Omental fat pad (tissue), 4 donors: ENCODE measurements at places on chromosomes 6 and 20. TPM values are rescaled to one million over a fixed set of nuclear protein-coding genes. Genes with fewer than 3 reads are reported as not detected.

Gene DEFB132
- total RNA-seq: 2.4 TPM

Gene SLPI
- 137 TPM for total RNA-seq

Gene PRKN
- total RNA-seq: 10.5 TPM

Gene QRSL1
- total RNA-seq: 6.8 TPM

Gene HLA-DMB
- 42.0 TPM for total RNA-seq

DNA sequence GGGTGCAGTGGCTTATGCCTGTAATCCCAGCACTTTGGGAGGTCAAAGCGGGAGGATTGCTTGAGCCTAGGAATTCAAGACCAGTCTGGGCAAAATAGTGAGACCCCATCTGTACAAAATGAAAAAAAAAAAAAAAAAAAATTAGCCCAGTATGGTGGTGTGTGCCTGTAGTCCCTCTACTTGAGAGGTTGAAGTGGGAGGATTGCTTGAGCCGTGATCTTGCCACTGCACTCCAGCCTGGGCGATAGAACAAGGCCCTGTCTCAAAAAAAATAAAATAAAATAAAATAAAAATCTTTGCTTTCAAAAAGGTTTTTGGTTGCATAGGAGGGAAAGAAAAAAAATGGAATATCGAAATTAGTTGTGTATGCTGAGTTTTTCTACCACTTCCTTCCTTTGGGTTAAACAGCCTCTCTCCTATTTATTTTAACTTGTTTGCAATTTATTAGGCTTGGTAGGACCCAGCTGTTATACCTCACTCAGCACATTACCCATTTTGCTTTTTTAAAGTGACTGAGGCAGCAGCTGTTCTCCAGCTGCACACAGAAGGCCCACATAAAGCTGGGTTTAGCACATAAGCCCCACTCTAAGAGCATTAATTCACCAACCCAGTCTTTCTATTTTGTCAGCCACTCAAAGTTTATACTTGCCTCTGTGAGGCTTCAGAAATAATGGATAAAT is 152.3 kb downstream of the ZFAND3 start:
- no peak for DNase-seq

DNA sequence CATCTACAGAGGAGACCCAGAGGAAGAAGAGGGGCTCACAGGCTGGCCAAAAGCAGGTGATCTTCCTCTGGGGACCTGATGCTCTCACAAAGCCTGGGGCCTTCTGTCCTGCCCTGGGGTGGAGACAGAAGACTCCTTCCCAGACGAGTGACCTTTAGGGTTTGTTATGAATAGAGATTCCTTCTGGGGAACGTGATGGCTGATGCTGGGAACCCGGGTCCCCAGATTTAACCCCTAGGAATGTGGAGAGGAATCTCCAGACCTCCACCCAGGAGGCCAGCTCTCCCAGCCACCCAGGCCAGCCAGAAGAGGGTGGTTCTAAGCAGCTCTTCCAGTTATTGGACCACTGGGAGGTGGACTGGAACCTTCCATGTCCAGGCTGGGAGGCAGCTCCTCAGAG is 16.8 kb upstream of the CCN5 start:
- DNase-seq: no peak

DNA sequence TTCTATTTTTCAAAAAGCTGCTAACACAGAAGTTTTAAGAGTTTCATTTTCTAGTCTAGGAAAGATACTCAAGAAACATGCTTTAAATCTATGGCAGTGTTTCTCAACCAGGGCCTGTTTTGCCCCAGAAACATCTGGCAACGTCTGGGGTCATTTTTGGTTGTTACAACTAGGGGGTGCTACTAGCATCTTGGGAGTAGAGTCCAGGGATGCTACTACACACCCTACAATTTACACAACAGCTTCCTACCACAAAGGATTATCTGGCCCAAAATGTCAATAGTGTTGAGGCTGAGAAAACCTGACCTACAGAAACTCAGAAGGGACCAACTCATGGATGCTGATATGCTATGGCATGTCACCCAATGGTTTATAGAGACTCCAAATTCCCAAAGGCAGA is 24.4 kb downstream of the SERAC1 start:
- no peak for DNase-seq

DNA sequence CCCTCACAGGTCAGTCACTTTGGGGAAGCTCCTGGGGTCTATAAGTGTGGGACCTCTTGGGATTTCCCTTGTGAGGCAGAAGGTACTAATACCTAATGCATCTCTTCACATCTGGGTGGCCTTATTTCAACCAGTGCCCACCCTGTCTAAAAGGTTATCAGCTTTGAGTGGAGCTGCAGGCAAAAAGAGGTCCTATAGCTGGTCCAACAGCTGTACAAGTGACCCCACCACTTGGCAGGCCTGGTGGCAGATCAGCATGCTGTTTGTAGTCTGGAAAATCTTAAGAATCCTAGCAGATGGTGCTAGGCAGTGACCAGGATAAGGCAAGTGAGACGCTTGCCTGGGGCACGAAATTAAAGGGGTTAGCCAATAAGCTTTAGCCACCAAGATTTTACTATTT is 51.6 kb upstream of the GTSF1L start:
- DNase-seq: no peak

- DNase-seq: no peak
Measured at GRCh38 chr20:10179574-10180298, 38.9 kb upstream of the SNAP25 start.

- DNase-seq: no peak
Measured at GRCh38 chr6:167766986-167767714, 59.6 kb upstream of the AFDN start.
